Posterior vena cava (tissue), 2 donors: ENCODE measurements at places on chromosomes 5 and 9.

DNA sequence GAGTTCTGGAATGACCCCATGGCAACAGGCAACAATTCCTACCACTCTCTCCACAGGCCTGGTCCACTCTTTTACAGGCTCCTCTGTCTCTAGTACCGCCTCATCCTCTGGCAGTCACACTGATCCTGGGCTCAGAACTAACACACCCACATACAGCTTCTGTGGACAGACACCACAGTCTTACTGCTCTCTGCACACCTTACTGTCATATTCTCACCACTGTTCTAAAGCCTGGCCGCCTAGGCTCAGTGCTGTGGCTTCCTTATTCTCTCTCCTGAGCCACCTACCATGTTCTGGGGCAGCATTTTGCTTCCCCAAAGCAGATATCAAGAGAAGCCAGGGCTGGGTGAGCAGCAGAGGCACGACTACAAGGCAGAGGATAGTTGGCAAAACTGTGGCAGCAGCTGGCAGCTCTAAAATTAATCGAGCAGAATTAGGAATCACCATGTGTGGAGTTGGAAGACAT is 14.8 kb downstream of the REEP5 start:
- no peak for DNase-seq

DNA sequence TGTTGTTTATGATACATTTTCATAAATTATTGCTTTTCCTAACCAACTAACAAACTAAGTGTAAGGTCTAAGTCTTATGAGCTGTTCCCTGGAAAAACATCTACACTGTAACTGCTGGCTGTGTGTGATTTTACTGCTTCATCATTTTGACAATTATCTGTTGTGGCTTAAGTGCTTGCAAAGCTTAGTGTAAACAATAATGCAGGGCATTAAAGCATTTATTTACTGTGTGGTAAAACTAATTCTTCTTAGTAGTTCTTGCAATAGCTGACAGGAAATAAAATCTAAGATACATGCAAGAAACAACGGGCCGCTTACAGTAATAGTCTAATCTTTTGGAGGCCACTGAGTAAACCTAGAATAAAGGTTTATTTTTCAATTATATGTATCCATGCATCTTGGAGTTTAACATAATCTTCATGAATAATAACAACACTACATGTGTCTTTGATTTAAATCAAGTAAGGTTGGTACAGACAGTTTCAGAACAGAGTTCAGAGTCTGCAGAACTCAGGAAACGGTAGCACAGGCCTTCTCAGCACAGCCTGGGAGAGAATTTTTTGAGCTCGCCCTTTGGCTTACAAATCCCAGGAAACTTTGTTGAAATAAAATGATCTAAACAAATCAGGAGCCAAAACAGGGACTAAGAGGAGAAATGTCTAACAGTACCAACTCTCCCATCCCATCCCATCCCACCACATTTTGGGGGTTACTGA is 473.1 kb downstream of the NR2F1-AS1 start:
- no peak for DNase-seq

DNA sequence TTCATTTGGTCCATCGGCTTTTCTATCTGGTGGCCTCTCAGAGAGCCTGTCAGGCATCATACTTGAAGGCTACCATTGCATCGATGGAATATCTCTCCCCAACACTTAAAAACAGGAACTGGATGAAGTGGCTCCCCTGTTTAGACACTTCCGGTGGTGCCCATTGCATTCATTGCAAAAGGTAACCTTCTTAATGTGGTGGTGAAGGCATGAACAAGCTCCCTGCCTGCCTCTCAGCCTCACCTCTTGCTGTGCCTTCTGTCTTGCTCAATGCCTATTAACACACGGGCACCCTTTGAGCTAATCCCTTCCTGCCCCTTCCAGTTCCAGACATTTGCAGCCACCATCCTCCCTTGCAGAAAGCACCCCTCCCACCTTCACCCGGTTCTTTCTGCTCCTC is 233.1 kb upstream of the MSX2 start:
- DNase-seq = no peak

- no peak for DNase-seq
Measured at GRCh38 chr5:95432779-95433178, 41.6 kb downstream of the FAM81B start.

GRCh38 chr5:149419532-149419858 is 40.4 kb upstream of the IL17B start:
- no peak for DNase-seq

DNA sequence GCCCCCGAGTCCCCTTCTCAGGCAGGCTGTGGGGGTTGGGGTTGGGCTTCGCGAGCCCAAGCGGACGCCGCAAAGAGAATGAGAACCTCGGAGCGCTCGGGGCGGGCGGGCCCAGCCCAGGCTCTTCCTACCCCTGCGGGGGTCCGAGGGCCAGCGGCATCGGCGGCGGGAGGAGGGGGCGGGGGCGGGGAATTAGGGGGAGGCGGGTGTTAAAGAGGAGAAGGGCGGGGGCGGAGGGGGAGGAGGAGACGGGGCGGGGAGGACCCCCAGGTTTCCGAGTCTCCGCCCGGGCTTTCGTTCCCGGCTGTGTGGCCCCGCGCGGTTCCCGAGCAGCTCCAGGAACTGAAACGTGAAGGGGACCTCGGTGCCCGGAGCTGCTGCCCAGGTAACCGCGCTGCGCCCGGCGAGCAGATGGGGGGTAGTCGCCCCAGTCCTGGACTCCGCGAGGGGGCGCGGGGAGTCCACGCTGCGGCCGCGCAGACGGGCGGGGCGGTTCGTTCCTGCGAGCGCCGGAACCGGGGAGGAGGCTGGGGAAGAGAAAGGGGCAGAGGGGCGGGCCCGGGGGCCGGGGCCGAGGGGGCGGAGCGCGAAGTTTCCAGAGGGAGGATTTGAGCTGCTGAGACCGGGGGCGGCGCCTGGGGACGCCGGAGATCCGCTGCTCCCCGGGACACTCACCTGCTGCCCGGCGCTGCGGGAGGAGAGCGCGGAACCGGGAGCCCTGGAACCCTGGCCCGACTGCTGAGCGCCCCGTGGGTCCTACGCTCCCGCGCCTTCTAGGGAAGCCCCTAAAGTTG is 38.4 kb upstream of the PLEKHG4B start:
- DNase-seq = no peak

- DNase-seq = no peak
Measured at GRCh38 chr5:93225748-93226147, 355.3 kb downstream of the NR2F1-AS1 start.

GRCh38 chr9:121239851-121240250 is 28.1 kb upstream of the GSN start:
- no peak for DNase-seq

- no peak for DNase-seq
Measured at GRCh38 chr5:156147261-156147943, 179.6 kb upstream of the SGCD start.

- no peak for DNase-seq
Measured at GRCh38 chr5:110770286-110770685, 31.5 kb downstream of the SLC25A46 start.

GRCh38 chr5:92674321-92674720 is 906.7 kb downstream of the NR2F1-AS1 start:
- no peak for DNase-seq

- no peak for DNase-seq
Measured at GRCh38 chr5:135973323-135974020, 18.7 kb upstream of the LECT2 start.

DNA sequence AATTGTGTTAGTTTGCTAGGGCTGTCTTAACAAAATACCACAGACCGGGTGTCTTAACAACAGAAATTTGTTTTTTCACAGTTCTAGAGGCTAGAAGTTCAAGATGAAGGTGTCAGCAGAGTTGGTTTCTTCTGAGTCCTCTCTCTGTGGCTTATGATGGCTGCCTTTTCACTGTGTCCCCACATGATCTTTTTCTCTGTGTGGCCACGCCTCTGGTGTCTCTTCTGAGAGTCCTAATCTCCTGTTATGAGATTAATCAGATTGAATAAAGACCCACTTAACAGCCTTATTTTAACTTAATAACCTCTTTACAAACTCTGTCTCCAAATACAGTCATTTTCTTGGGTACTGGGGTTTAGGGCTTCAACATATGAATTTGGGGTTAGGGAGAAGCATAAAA is 561.1 kb downstream of the NR2F1-AS1 start:
- no peak for DNase-seq

DNA sequence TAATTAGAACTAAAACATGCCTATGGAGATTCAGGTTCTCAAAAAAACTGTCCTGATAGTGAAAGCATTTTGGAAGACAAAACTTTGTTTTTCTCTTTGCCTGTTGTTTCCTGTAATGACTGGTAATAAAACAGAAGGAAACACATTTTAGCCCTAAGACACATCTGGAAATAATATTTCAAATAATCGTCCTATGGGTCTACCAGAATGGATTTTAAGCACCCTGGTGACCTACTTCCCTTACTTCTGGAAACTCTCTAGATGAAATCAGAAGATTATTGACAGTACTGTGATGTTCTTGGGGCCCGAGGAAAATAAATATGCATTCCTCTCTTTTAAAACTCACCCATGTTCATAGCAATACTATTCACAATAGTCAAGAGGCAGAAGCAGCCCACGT is 110.1 kb upstream of the TLE4 start:
- no peak for DNase-seq

GRCh38 chr5:179923436-179923835 is 15.7 kb upstream of the TBC1D9B start:
- DNase-seq = peak; percentile 40

GRCh38 chr5:112795944-112796678 is 58.4 kb downstream of the APC start:
- DNase-seq = no peak

- DNase-seq = no peak
Measured at GRCh38 chr9:28696960-28697359, 1123.7 kb upstream of the C9orf72 start.

DNA sequence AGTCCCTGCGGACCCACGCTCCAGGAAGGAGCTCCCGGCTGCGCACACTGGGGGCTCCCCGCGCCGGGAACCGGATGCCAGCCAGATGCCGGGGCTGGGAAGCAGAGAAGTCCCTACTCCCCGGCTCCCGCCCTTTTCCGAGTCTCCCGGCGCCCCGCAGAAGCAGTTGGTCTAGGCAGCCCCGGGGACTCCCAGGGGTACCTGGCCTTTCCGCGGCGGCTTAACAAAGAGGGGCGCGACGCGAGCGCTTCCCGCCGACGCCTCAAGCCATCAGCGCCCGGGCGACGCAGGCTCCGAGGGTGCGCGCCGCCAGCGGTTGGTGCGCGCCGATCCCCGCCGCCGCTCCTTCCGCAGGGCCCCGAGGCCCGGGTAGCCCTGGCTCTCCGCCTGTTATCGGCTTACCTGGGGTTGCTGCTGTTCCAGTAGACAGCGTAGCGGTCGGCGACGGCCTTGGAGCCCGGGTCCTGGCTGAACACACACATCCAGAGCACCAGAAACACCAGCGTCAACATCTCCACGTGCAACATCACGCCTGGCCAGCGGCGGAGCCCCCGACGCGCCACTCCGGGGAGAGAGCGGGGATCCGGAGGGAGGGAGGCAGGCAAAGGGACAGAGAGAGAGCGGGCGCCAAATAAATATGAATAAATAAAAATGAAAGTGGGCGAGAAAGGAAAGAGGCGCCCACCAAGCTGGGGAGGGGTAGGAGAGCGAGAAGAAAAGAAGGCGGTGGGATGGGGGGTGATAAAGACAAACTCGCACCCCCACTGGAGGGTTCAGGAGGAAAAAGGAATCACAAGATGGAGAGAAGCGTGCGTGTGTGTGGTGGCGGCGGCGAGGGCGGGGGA is 428 bp downstream of the EFNA5 start:
- peak; percentile 86 for DNase-seq
